Osteocyte (in vitro differentiated cells): ENCODE measurements at places on chromosomes 1 and 21.

DNA sequence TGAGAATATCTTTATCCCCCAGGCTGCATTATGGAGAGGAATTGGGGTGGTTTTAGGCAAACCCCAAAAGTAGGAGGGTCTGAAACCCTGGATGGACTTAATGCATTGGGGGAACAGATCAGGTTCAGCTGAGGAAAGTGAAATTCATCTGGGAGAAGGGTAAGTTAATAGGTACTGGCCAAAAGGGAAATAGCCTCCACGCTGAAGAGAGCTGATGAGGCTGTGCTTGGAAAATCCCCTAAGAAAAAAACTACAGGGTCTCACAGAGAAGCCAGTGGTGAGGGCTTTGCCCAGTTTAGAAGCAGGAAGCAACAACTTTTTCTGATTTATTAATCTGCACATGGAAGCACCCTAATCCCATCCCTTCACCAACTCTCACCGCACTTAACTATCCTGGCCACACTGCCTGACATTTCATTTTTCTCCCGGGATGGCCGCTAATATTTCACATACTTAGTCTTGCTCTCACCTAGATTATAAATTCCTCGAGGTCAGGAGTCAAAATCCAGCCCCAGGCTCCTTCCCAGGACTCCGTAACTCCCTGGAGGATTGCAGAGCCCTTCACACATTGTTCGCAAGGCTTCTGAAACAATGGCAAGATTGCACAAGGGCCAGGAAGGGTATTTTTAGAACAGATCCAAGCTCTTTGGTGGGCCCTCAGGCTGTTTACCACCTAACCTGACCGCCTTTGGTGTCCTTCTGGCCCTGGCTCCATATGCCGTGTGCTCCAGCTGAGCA is 60.9 kb upstream of the TARBP1 start:
- no peak for DNase-seq

- no peak for DNase-seq
Observed at GRCh38 chr1:226674892-226675714, 64.0 kb downstream of the ITPKB start.

- DNase-seq, result no peak
Observed at GRCh38 chr1:233587958-233588799, 25.7 kb upstream of the KCNK1 start.

DNA sequence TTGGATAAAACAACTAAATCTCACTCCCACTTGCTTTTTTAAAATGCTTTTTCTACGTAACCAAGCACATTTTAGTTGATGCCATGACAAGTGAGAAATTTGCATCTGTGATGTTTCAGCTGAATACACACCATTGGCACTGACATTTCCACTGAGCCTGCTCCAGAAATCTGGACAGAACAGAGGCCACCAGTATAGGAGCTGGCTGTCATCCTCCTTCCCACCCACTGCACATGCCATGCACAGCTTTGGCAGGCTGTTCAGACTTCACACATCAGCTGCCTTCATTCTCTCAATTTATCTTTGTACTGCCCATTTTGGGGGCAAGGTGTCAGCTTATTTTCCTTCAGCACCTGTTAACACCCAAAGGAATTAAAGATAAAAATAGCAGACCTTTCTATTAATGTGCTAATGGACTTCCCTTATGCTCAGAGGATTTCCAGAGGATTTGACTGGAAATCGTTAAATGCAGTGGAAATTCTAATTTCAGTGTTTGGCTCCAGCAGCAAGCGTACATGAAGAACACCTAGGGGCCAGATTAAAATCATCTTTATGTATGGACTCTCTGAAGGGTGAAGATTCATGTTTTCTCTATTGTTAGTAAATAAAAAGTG is 12.9 kb upstream of the PODN start:
- DNase-seq, result no peak

- no peak for DNase-seq
Observed at GRCh38 chr1:1550591-1551432, 10.4 kb upstream of the TMEM240 start.

GRCh38 chr1:234875953-234876855 is 252.4 kb downstream of the TOMM20 start:
- no peak for DNase-seq

- DNase-seq, result no peak
Observed at GRCh38 chr1:46676531-46676930, 4.9 kb downstream of the TEX38 start.

- DNase-seq, result no peak
Observed at GRCh38 chr1:40794974-40795715, 11.6 kb downstream of the KCNQ4 start.

DNA sequence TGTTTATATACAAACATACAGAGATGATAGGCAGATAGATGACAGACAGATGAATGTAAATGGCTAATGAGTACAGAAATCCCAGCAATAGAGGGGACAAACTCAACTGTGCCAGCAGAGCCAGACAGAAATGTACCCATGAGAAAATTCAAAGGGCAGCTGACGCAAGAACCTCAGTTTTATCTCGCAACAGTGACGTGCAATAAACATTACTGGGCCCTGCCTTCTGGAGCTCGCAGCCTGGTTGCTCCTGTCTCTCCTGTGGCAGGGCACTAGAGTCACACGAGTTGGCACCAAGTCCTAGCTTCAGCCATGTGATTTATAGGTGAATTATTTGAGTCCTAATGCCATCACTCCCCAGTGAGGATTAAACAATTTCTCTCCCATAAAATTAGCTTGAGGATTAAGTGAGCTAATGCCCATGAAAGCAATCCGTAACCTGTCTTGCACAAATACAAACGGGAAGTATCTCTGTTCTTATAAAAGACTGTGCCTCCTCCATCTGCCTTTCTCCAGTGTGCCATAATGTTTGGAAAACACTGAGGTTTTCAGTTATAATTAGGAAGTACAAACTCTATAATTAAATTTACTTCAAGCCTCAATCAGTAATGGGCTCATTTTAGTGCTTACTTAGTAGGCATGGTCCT is 50.7 kb downstream of the VAV3 start:
- no peak for DNase-seq

DNA sequence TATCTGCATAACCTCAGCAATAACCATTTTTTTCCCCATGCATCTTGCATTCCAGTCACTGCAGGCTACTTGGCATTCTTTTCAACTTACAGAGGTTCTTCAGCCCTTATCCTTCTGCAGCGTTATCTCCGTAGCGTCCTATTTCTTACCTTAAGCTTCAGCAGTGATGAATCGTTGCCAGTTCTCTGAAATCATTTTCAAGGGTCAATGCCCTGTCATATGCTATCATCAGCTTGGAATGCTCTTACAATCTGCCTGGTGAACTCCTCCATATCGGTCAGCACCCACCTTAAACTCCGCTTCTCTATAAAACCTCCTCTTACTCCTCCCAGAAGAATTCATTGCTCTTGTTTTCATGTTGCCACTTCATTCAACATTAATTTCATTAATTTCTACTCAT is 105.1 kb upstream of the DPH5 start:
- DNase-seq, result no peak

GRCh38 chr1:212257157-212257556 is 28.1 kb upstream of the PPP2R5A start:
- DNase-seq, result peak; percentile 38

GRCh38 chr21:14243874-14244273 is 27.9 kb downstream of the RBM11 start:
- DNase-seq, result no peak

GRCh38 chr1:113540335-113540734 is 150.0 kb downstream of the MAGI3 start:
- DNase-seq, result no peak
